ENCODE measurements at places on chromosomes 7 and 10.

DNA sequence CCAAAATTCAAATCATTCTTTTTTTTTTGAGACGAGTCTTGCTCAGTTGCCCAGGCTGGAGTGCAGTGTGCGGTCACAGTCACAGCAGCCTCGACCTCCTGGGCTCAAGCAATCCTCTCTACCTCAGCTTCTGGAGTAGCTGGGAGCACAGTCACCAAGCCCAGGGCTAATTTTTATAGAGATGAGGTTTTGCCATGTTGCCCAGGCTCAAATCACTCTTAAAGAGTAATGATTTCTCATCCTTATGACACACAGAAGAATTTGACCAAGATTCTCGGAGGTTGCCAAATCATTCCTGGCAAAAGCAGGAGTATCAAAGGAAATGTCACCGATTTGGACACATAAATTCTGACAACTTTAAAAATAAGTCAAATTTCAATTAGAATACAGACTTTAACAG, 39.1 kb downstream of the SIRT1 start:
- no peak for DNase-seq

DNA sequence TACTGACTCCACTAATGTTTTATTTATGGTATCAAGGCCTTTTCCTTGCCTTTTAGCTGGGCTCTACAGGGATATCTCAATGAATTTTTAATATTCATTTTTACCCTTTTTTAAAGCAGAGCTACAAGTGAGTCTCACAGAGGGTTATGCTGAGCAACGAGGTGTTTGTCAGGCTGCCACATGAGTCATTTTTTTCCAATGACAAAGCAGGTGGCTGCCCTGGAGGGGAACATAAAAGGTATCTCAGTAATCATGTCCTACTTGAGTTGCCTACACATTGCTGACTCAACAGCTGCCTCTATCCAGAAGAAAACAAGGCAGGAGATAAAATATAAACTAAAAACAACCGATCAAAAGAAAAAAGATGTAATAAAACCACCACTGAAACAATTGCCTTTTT, 1004.9 kb upstream of the POT1 start:
- DNase-seq = no peak

- DNase-seq = no peak
Measured at GRCh38 chr7:46383605-46384004, 462.5 kb upstream of the IGFBP3 start.

DNA sequence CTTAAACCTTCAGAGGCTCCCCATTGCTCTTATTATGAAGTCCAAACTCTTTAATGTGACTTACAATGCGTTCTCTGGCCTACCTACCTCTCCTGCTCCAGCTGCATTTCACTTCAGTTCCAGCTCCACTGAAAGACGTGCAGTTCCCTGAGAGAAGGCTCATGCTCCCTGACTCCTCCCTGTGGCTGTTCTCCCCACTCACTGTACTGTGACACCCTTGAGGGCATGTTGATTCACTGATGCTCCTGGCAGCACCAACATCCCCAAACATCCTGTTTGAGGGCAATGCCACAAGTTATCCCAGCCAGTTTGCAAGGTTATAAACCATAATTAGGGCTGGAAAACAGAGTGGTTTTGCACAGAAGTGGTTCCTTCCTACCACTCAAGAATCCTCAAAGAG, 111.2 kb downstream of the LSM5 start:
- DNase-seq = no peak

DNA sequence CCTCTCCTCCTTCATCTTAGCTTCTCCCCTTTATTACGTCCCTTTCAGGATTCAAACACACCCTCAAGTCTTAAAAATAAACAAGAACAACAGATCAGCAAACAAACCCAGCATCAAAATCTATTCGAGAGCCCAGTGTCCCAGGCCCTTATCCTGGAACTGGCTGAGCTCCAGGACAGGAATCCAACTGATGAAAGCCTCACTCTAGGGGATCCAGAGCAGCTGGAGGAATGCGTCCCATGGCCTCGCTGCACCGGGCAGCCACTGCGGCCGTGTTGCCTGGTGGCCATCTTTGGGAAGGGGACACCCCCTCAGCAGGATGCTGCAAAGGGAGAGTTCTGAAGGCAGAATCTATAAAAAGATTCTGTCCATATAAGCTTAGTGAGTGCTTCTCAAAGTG, 156.5 kb upstream of the BMPER start:
- DNase-seq = no peak

- DNase-seq = no peak
Measured at GRCh38 chr10:60731134-60731885, 47.0 kb upstream of the CDK1 start.

GRCh38 chr7:88176190-88176589, 43.6 kb downstream of the SRI start:
- no peak for DNase-seq

GRCh38 chr10:7475046-7475911, 64.4 kb upstream of the SFMBT2 start:
- DNase-seq = no peak

GRCh38 chr7:46301677-46302076, 380.6 kb upstream of the IGFBP3 start:
- DNase-seq = no peak

DNA sequence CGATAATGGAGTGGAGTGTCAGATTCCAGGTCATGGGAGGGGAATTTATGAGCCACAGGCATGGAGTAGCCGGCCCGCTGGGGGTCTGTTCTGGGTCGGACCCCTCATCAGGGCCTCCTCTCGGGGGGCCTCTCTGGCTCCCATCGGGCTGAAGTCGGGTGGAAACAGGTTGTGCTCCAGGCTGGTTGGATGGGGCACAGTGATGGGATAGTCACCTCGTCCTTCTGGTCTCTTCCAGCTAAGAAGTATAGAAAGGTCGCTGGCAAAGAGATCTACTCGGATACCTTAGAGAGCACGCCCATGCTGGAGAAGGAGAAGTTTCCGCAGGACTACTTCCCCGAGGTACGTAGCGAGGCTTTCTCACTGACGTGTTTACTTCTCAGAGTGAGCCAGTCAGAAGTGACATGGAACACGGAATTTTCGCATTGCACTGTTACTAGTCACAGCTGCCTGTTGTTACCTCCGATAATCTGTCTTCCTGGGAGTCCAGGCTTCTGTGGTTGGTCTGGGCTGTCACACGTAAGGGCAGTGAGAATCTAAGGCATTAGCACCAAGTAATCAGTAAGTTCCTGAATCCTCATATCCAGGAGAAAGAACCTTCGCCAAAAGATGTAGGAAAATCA, 88.3 kb downstream of the NKX6-2 start:
- DNase-seq = no peak

- DNase-seq = no peak
Measured at GRCh38 chr10:3323865-3324498, 151.4 kb upstream of the PITRM1 start.

- DNase-seq = no peak
Measured at GRCh38 chr10:58137813-58138212, 129.9 kb downstream of the IPMK start.

- no peak for DNase-seq
Measured at GRCh38 chr10:69767793-69768192, 33.9 kb upstream of the COL13A1 start.

GRCh38 chr10:75444781-75445386, 13.5 kb downstream of the LRMDA start:
- no peak for DNase-seq

- DNase-seq = no peak
Measured at GRCh38 chr10:74593470-74593869, 232.9 kb upstream of the KAT6B start.

- DNase-seq = no peak
Measured at GRCh38 chr7:44272456-44272855, 52.9 kb downstream of the CAMK2B start.

- DNase-seq = peak; percentile 13
Measured at GRCh38 chr10:129962031-129962871, 1.8 kb downstream of the EBF3 start.

DNA sequence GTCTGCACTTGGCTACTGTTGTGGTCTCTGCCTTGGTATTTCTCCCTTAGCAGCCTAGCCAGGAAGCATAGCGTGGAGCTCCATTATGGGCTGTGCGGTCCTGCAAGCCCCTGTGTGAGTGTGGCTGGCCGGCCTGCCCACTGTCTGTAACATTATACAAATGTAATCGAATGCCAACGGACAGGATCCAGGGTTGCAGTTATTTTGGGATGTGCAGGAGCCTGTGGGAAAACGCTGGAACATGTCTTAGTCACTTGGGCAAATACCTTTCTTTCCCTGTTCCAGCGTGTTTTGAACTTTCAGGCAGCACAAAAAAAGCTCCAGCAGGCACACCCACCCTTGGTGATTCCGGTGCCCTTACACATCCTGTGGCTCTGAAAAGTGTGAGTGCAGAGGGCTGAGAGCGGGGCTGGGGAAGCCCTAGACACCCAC, 29.5 kb downstream of the BAG3 start:
- DNase-seq = no peak

- DNase-seq = no peak
Measured at GRCh38 chr7:100166970-100167911, 1.2 kb downstream of the GAL3ST4 start.

- no peak for DNase-seq
Measured at GRCh38 chr7:128924707-128925588, 12.8 kb upstream of the IRF5 start.

- no peak for DNase-seq
Measured at GRCh38 chr7:16034353-16034752, 347.9 kb upstream of the MEOX2 start.

DNA sequence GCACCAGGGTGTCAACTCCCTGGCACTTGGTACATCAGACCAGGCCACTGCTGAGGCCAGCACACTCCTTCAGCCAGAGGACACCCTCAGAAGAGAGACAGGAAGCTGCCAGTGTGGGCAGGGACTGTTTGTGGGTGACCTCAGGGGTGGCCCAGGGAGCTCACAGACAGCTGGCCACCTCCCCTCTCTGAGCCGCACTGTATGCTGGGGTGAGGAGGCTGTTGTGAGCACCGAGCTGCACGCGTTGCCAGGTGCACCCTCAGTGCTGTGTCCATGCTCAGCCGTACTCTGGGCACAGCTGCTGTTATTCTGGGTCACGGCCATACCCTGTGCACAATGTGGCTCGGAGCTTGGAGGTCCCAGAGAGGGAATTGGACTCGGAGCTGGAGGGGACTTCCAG, 61.5 kb upstream of the NANOS1 start:
- DNase-seq = no peak

- no peak for DNase-seq
Measured at GRCh38 chr7:75795831-75796285, 17.7 kb downstream of the CCL24 start.

DNA sequence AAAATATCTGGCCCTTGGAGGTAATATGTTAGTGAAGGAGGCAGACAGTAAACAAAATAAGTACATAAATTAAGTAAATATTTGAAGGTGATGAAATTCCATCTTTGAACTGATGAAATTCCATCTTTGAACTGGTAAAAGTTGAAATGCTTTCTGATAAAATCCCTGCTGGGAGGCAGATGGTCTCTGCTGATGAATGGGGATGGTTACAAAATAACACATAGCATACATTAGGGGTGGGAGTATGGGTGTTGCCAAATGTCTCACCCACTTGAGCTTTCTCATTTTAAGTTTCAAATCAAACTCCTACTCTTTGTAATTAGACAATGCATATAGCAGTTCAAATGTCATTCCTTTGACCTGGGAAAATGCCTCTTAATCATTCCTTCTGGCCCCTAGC, 77.5 kb upstream of the SORCS3 start:
- no peak for DNase-seq

- DNase-seq = no peak
Measured at GRCh38 chr10:32123021-32123420, 66.8 kb upstream of the KIF5B start.

- DNase-seq = peak; percentile 88
Measured at GRCh38 chr7:129054438-129055293, at the start of gene TNPO3. Gene TNPO3, minus strand, starts transcription at chr7:129055111. Its CDS starts 341 bp downstream, at chr7:129054770.

GRCh38 chr10:62153191-62153590, 115.5 kb downstream of the RTKN2 start:
- DNase-seq = no peak

DNA sequence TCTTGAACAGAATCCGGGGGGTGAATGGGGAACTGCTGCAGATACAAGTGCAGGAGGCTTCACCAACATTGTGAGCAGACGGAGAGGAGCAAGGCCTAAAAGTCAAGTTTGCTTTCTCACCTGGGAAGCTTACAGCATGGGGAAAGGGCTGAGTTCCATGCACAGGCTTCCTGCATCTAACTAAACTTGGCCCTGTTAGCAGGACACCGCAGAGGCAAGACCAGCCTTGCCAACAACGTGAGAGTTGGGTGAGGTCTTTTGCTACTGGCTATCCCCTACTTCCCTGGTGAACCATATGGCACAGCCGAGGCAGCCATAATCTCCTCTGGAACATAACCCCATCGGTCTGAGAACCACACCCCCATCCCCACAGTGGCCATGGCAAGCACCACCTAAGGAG, 14.2 kb upstream of the ADAM22 start:
- DNase-seq = no peak

GRCh38 chr7:44636926-44637325, 30.5 kb downstream of the OGDH start:
- DNase-seq = no peak

DNA sequence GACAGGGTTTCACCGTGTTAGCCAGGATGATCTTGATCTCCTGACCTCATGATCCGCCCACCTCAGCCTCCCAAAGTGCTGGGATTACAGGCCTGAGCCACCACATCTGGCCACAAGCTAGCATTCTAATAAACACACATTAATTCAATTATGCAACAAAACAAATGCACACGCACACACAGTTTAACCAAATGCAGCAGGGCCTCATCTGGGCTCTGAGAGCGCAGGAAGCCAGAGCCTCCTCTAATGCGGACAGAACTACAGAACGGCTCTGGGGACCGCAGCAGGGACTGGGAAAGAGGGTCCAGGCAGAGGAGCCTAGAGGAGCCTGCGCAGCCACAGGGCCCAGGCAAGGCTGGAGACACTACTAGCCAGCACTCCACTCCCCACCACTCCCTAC, 3.8 kb downstream of the MAD1L1 start:
- DNase-seq = no peak

DNA sequence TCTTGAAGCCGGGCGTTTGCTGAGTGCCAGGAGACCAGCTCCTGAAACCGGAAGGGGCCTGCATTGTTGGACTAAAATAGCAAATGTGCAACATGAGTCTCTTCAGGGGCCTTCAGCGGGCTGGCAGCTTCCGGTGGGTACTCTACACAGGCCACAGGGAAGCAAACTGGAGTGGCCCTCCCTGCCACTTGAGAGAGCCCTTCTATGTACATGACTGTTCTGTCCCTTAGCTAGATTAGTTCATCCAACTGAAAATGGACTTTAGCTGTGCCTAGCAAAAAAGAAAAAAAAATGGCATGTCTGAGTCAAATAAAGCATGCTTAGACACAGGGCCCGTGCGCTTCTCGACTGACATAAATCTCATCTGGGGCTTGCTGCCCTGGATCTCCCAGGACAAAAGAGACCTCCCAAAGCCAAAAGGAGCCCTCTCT, 115.3 kb upstream of the TCF7L2 start:
- no peak for DNase-seq
